Foreskin melanocyte (primary cell): ENCODE measurements at places on chromosomes 1 and 21.

DNA sequence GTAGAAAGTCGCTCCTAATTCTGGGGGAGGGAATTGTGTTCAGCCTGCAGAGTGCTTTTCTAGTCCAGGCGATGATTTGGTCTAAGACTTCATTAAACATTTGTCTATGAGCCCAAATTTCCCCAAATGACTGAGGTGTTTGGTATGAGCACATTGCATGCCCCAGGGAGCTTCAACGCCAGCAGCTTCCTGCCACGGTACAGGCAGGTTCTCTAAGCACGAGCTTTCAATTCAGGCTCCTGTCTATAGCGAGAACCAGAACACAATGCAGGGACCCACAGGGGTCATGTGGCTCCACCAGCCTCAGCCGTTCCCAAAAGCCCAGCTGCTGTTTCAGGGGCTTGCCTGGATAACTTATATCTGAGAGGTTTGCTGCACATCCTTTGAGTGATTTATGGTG lies 34.1 kb upstream of the H6PD start:
- no peak for DNase-seq

DNA sequence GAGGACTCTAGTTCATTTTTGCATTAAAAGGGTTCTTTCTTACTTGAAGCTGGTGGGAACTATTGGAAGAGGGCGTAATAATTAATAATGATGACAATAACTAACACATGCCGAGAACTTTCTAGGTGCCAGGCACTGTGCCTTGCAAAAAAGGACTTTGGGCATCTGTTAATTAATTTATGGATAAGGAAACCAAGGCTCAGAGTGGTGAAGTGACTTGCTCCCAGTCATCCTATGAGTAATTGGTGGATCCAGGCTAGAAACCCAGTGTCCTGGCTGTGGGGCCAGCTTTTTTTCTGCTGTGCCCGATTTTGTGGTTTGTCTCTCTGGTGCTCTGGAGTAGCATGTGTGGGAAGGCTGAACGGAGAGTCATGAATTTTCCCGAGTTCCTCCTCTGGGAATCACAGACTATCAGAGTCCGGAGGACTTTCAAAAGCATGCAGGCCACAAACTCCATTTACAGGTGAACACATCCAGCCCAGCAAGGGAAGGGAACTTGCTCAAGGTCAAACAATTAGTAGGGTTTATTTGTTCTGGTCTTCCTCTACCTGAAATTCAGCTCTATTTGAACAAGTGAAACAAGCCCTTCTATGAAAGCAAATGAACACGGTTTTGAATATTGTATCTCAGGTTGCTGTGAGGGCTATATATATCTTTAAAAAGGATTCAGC lies 23.4 kb downstream of the ROR1 start:
- no peak for DNase-seq

DNA sequence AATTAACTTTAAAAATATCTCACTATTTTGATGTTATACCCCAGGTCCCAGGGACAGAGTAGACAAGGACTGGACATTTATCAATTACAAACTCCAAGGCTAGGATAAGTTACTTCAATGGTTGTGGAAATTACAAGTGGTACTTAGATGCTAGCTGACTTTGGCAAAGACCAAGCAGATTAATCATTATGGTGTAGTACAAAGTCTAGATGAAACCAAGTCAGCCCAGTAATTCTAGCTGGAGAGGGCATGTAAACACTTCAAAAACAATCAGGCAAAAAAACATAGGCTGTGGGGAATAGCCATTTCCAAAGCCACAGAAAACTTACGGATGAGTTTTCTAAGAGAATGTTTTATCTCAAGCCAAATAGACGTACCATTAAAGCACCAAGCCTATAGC lies 124.5 kb downstream of the TSEN15 start:
- no peak for DNase-seq

DNA sequence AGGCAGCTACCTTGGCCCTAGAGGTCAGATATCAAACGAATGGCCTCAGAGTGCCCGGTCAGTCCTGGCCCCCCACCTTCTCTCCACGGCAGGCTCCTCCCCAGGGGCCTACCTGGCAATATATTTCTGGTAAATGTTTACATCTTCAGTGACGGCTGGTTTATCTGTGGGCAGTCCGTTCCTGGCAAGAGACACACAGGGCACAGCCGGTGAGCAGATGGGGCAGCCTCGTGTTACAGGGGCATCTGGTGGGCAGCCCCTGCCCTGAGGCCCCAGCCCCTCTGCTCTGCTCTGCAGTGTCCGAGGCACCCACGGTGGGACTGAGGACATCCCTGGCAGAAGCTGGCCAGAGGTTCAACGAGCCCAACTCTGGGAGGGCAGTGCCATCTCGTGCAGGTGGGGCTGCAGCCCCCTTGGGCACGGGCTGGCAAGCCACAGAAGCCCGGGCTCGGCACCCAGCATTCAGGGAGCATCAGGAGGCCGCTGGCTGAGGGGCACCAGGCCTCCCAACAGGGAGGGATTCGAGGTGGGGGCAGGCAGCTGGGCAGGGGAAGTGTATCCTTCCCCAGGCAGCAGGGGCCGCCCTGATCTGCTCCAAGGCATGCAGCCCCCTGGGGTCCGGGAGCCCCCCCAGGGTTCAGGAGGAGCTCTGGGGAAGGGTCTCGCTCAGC lies 137.9 kb downstream of the CASZ1 start:
- DNase-seq: no peak

- DNase-seq: no peak
Observed at GRCh38 chr1:186283374-186283773, 91.7 kb downstream of the TPR start.

DNA sequence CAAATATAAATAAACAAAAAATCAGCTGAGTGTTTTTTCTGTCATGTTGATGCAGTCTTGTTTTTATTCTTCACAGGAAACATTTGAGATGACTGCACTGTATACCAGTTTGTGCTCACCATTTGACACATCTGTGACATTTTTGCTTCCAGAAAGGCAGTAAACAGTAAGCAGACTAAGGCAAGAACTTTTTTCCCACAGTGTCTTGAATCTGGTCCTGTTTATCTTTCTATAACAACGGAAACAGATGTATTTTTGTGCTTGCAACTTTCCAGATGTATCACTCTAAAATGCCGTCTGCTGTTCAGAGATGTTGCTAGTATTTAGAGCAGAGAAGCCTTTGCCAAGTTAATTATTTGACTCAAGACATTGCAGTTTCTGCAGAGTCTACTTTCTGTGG lies 105.5 kb downstream of the ZC3H11B start:
- DNase-seq: no peak

DNA sequence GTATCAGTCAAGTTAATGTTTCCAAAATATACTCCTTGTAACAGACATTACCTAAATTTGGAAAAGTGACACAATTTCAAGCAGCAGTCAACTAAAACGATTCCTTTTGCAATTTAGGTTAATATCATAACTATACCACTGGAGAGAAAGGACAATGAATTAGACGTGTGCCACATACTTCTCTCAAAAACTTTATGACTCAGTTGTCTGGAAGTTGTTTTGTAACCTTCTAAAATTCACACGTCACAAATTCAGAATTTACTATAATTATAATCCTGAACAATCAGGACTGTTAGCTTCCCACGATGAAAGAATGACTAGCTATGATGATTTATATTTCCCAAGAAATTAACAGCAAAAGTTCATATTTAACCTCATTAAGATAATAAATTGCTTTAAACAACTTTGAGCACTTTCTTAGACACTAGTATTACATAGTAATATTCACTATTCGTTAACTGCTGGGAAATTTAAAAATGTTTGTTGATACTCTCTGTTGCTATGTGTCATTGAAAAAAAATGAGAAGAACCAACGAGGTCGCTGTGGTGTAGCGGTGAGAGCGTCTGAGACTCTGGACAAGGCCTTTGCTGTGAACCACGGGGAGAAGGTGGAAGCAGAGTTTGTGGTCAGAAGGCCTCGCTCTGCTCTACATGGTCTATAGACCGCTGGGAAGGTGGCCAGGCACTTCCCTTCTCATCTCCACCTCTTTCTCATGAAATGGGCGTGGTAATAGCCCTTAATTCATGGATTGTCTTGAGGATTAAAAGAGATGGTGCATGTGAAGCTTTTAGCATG lies 27.9 kb upstream of the BATF3 start:
- DNase-seq: no peak
